Activated T-cell treated with anti-CD3 and anti-CD28 coated beads, Interleukin-2, amount 50 U/mL, for 24 hours (primary cell): ENCODE measurements at places on chromosomes 11 and 22.

GRCh38 chr11:57566905-57567514 lies 462 bp downstream of the UBE2L6 start:
- DNase-seq, result no peak

DNA sequence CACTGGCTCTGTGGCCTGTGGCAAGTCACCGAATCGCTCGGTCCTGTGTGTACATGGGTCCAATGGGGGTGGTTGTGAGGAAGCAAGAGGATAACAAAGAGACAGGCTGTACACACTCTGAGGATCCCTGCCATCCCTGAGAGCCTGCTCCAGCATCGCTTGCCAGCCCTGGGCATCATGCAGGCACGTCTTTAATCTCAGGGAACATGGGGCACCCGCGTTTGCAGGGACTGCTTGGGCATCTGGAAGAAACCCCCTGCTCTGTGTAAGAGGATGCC lies 1.3 kb upstream of the C1QTNF5 start:
- no peak for DNase-seq

DNA sequence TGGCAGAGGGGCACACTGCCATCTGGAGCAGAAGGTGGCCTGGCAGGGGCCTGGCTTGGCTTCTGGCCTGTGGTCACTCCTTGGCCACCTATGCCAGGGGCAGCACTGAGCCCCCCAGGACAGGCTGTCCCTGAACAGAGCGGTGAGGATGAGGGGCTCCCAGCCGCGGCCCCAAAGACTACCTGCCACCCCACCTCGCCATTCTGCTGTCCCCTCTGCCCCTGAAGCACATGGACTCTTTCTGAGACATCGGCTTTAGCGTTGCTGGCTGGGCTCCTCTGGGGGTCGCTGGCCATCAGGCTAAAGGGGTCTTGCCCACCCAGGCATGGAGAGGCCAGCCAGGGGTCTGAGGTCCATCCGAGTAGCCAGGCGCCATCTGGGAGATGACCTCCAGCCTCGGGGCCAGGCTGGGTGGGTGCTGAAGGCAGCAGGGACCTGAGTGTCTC lies 87.8 kb downstream of the WNT7B start:
- no peak for DNase-seq

GRCh38 chr11:67413266-67413849 lies 2.1 kb upstream of the CARNS1 start:
- DNase-seq, result no peak

- DNase-seq, result no peak
These were observed 3.3 kb downstream of the FGF19 start for GRCh38 chr11:69700278-69701140.
